Activated T-helper 9 cell treated with anti-CD3 and anti-CD28 coated beads, Interleukin-2, amount 50 U/mL, for 16 hours (primary cell): ENCODE measurements at places on chromosomes 3 and 15.

- no peak for DNase-seq
Measured at GRCh38 chr15:77983091-77983707, 94.3 kb downstream of the TBC1D2B start.

DNA sequence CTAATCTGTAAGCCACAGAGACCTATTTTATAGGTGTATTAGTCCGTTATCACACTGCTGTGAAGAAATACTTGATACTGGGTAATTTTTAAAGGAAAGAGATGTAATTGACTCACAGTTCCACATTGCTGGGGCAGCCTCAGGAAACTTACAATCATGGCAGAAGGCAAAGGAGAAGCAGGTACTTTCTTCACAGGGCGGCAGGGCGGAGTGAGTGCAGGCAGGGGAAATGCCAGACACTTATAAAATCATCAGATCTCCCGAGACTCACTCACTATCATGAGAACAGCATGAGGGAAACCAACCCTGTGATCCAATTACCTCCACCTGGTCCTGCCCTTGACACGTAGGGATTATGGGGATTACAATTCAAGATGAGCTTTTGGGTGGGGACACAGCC lies 108.7 kb downstream of the GALK2 start:
- DNase-seq: no peak

GRCh38 chr15:66649235-66649984 lies 52.6 kb upstream of the SMAD6 start:
- no peak for DNase-seq

DNA sequence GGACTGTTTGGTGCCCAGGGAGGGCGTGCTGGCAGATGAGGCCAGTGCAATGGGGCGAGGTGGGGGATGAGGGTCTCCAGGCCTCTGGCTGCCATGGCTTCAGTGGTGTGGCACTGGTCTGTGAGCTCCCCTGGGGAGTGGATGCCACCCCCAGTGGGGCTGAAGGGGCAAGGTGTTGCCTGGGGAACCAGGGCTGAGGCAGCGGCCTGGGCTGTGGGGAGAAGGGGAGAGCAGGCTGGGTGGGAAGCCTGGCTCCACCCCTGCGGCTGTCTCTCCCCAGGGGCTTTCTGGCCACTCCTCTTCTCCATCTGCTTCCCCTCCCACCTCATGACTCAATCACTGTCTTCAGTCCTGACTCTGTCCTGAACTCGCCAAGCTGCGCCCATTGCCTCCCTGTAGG lies 88.4 kb upstream of the TLE3 start:
- no peak for DNase-seq

GRCh38 chr3:128149650-128150049 lies 3.6 kb upstream of the EEFSEC start:
- DNase-seq: no peak

- DNase-seq: no peak
Measured at GRCh38 chr3:9897408-9898372, 5.0 kb upstream of the IL17RE start.

GRCh38 chr3:61562721-61563312 lies 1.4 kb downstream of the PTPRG start:
- no peak for DNase-seq

GRCh38 chr15:88661041-88661700 lies 22.4 kb downstream of the ISG20 start:
- no peak for DNase-seq

GRCh38 chr3:131704098-131704497 lies 201.3 kb upstream of the MRPL3 start:
- no peak for DNase-seq

- no peak for DNase-seq
Measured at GRCh38 chr15:80902298-80902801, 87.3 kb downstream of the MESD start.

DNA sequence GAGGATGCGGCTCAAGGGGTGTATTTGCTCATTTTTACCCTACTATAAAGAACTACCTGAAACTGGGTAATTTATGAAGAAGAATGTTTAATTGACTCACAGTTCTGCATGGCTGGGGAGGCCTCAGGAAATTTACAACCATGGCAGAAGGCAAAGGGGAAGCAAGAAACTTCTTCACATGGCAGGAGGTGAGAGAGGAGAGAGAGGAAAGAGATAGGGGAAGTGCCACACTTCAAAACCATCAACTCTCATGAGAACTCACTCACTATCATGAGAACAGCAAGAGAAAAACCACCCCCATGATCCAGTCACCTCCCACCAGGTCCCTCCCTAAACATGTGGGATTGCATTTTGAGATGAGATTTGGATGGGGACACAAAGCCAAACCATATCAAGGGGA lies 192.7 kb downstream of the DIPK2A start:
- no peak for DNase-seq

GRCh38 chr3:149095487-149095886 lies 9.2 kb upstream of the HLTF start:
- DNase-seq: no peak

DNA sequence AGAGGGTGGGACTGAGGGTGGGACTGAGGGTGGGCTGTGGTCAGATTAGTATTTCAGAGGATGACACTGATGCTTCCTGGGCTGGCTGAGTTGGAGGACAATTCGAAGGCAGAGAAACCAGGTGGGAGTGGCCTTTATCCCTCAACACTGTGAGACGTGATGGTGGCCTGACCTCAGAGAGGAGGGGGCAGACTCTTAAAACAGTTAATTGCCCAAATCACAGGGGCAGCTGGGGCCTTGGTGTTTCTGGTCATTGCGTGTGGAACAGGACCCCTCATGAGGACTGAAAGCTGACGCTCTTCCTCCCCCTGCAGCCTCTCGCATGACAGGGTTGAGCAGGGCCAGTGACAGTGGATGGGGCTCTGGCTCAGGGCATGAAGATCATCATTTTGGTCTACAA lies 18.7 kb downstream of the DNASE1L3 start:
- DNase-seq: no peak

GRCh38 chr3:127865941-127866340 lies 43.6 kb upstream of the MGLL start:
- DNase-seq: no peak

GRCh38 chr3:184786280-184786941 lies 25.6 kb upstream of the VPS8 start:
- DNase-seq: no peak

- no peak for DNase-seq
Measured at GRCh38 chr3:160973067-160973809, 131.9 kb downstream of the B3GALNT1 start.
